ENCODE measurements at places on chromosomes 2 and 18. TPM values are rescaled to one million over a fixed set of nuclear protein-coding genes. Genes with fewer than 3 reads are reported as not detected.

The LINC00305 gene
- not detected for polyA plus RNA-seq

The NEURL3 gene
- 0.06 TPM for polyA plus RNA-seq

GRCh38 chr18:46718501-46719341 is 38.1 kb downstream of the ST8SIA5 start:
- H3K4me1 ChIP-seq, result no peaks in the 10 kb centered on the region
- DNase-seq, result no peak
- no peak overlapping the region for H3K4me3 ChIP-seq
- H3K36me3 ChIP-seq, result no peaks in the 10 kb centered on the region

DNA sequence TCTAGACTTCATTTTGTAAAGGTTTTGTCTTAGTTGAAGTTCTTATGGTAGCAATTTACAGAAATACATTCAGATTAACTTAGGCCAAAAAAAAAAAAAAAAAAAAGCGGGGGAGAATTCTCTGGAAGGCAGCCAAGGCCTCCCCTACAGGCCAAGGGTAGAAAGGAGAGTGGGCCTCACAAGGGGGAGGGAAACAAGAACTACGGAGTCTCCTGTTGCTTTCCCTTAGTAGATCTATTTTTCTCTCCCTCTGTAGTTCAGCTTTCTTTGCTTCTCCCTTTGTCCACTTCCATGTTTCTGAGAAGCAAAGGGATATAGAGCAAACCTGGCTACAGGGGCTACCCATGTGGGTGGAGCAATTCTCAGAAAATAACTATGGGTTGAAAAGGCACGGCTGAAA is 2.4 kb upstream of the STK11IP start:
- no peak for DNase-seq
- no peaks in the 10 kb centered on the region for H3K36me3 ChIP-seq
- peaks cover 8% of the 10 kb centered on the region for H3K4me1 ChIP-seq

The ZC3H8 gene
- polyA plus RNA-seq, result 7.1 TPM

The AQP12B gene
- not detected for polyA plus RNA-seq

GRCh38 chr2:105315314-105315713 is 14.2 kb downstream of the TGFBRAP1 start:
- no peaks in the 10 kb centered on the region for H3K36me3 ChIP-seq
- DNase-seq, result no peak
- no peak overlapping the region for H3K27ac ChIP-seq

GRCh38 chr18:39655341-39655740 is 2089.7 kb upstream of the CELF4 start:
- H3K27ac ChIP-seq, result peak overlapping the region; percentile 68
- peaks cover 15% of the 10 kb centered on the region for H3K4me1 ChIP-seq
- H3K36me3 ChIP-seq, result no peaks in the 10 kb centered on the region
- H3K27me3 ChIP-seq, result no peaks in the 10 kb centered on the region

The ADD2 gene
- polyA plus RNA-seq, result not detected

DNA sequence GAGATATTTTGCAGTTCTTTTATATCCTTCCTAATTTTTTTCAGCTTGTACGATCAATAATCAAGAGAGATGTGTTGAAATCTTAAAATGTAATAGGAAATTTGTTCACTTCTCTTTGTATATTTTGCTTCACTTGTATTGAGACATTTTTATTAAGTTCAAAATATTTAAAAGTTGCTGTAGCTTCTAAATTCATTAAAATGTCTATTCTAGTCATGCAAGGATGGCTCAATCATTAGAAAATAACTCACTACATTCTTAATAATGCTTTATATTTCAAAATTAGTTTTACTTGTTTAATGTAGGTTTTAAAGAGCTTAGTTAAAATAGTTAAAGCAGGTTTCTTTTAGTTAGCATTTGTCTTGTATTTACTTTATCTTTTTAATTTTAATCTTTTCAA is 308.4 kb downstream of the CYRIA start:
- no peaks in the 10 kb centered on the region for H3K4me1 ChIP-seq
- H3K27ac ChIP-seq, result no peak overlapping the region
- no peaks in the 10 kb centered on the region for H3K27me3 ChIP-seq
- H3K4me3 ChIP-seq, result no peak overlapping the region
- DNase-seq, result no peak

- no peaks in the 10 kb centered on the region for H3K27me3 ChIP-seq
- no peak for DNase-seq
- no peak overlapping the region for H3K27ac ChIP-seq
- H3K36me3 ChIP-seq, result no peaks in the 10 kb centered on the region
Measured at GRCh38 chr2:193539188-193539587, 1344.5 kb upstream of the TMEFF2 start.

DNA sequence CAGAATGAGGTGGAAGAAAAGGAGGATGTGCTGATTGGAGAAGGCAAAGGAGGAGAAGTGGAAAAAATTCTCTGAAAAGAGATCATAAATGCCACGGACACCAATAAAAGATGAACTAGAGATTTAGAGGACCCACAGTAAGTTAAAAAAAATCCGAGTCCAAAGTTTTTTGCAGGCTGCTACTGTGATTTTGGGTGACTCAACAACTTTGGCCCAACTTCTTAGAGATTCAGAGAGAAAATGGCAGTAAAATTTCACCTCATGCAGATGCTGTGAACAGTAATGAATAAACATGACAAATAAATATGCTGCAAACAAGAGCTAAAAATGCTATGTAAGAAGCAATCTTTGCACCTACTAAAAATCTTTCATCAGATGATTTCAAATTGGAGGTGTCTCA is 176.9 kb upstream of the SESTD1 start:
- no peak overlapping the region for H3K4me3 ChIP-seq
- DNase-seq, result no peak
- H3K36me3 ChIP-seq, result no peaks in the 10 kb centered on the region

DNA sequence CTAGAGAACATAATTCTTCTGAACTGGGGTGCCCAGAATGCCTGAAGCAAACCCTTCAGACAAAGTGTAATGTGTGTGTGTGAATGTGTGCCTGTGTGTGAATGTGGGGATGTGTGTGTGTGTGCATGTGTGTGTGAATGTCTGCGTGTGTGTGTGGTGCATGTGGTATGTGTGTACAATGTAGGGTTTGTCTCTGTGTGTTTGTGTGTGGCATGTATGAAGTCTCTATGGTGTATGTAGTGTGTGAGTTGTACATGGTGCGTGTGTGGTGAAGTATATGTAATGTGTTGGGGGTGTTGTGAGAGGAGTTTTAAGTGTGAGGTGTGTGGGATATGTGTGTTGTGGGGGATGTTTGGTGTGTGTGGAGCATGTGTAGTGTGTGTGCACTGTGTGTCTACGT is 129.3 kb upstream of the SOX11 start:
- no peak overlapping the region for H3K27ac ChIP-seq
- H3K36me3 ChIP-seq, result no peaks in the 10 kb centered on the region
- no peaks in the 10 kb centered on the region for H3K4me1 ChIP-seq
- H3K4me3 ChIP-seq, result no peak overlapping the region
- DNase-seq, result no peak

The WNT10A gene
- polyA plus RNA-seq, result 6.6 TPM

The MBD2 gene
- polyA plus RNA-seq, result 80.1 TPM

GRCh38 chr18:12308386-12309100 is 502 bp downstream of the TUBB6 start:
- H3K27ac ChIP-seq, result peak overlapping the region; percentile 96
- peak overlapping the region; percentile 83 for H3K4me3 ChIP-seq
- peaks cover 33% of the 10 kb centered on the region for H3K4me1 ChIP-seq
- no peaks in the 10 kb centered on the region for H3K27me3 ChIP-seq
- peaks cover 11% of the 10 kb centered on the region for H3K36me3 ChIP-seq

GRCh38 chr18:51077217-51077616 is 47.2 kb downstream of the SMAD4 start:
- H3K4me3 ChIP-seq, result no peak overlapping the region
- H3K27ac ChIP-seq, result no peak overlapping the region
- peaks cover 15% of the 10 kb centered on the region for H3K36me3 ChIP-seq
- DNase-seq, result no peak
- no peaks in the 10 kb centered on the region for H3K27me3 ChIP-seq

DNA sequence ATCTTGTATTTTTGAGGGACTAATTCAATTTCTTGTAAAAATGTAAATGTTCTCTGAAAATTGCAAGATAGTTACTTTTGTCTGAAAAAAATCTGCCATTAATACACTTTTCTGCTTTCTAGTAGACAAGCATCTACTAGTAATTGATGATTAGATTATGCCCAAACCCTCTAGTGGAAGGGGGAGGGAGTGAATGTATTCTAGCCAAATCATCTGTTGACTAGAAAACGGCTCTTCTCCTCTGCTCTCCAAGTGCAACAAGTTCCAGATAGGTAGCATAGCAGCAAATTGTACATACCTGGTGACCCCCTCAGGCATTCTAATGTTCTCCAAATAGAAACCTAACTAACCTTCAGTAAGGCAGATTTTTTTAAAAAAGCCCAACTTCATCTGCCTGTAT is 58.6 kb downstream of the RELCH start:
- H3K27me3 ChIP-seq, result no peaks in the 10 kb centered on the region
- no peak for DNase-seq
- no peaks in the 10 kb centered on the region for H3K4me1 ChIP-seq

The SOCS6 gene
- polyA plus RNA-seq, result 20.4 TPM

The MC2R gene
- not detected for polyA plus RNA-seq

GRCh38 chr2:149225446-149225845 is 104.9 kb upstream of the LYPD6 start:
- no peak overlapping the region for H3K27ac ChIP-seq
- no peak overlapping the region for H3K4me3 ChIP-seq
- no peak for DNase-seq

- DNase-seq, result no peak
- H3K4me3 ChIP-seq, result no peak overlapping the region
- H3K27ac ChIP-seq, result no peak overlapping the region
- H3K4me1 ChIP-seq, result peaks cover 20% of the 10 kb centered on the region
- H3K36me3 ChIP-seq, result no peaks in the 10 kb centered on the region
Measured at GRCh38 chr2:180709392-180710145, 270.8 kb upstream of the UBE2E3 start.

The CRYBA2 gene
- polyA plus RNA-seq, result not detected

The TUBA3E gene
- polyA plus RNA-seq, result not detected

- H3K27ac ChIP-seq, result no peak overlapping the region
- no peak overlapping the region for H3K4me3 ChIP-seq
Measured at GRCh38 chr2:121147766-121148165, 137.2 kb downstream of the TFCP2L1 start.

DNA sequence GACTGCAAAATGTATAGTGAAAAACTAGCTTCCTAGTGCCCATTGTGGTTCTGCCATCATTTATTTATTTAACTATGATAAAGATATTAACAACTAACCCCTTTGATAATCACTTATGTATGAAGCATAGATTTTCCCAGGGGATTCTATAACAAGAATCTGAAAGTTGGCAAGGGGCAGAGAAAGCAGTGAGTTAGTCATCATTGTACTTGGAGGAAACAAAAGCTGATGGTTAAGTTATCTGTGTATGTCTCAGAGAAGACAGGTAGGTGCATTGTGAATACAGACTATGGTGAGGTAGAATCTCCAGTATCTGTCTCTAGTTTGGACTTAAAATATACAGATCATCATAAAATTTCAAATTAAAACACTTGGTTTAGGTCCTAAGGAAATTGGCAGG is 2159.1 kb upstream of the CELF4 start:
- H3K36me3 ChIP-seq, result no peaks in the 10 kb centered on the region
- H3K27ac ChIP-seq, result no peak overlapping the region
- H3K4me1 ChIP-seq, result no peaks in the 10 kb centered on the region
- H3K27me3 ChIP-seq, result no peaks in the 10 kb centered on the region

The DSG3 gene
- 488 TPM for polyA plus RNA-seq

The GCA gene
- 6.9 TPM for polyA plus RNA-seq

GRCh38 chr2:26610504-26611335 is 30.4 kb downstream of the CIB4 start:
- H3K27me3 ChIP-seq, result peaks cover 14% of the 10 kb centered on the region
- H3K4me3 ChIP-seq, result no peak overlapping the region
- DNase-seq, result no peak
- H3K27ac ChIP-seq, result no peak overlapping the region

GRCh38 chr18:50472941-50473340 is 86.9 kb upstream of the MAPK4 start:
- H3K4me3 ChIP-seq, result no peak overlapping the region
- no peaks in the 10 kb centered on the region for H3K4me1 ChIP-seq
- peaks cover 3% of the 10 kb centered on the region for H3K27me3 ChIP-seq
- no peaks in the 10 kb centered on the region for H3K36me3 ChIP-seq
- H3K27ac ChIP-seq, result no peak overlapping the region

Measured in keratinocyte (primary cell).